ENCODE measurements at places on chromosomes 11 and 22.

DNA sequence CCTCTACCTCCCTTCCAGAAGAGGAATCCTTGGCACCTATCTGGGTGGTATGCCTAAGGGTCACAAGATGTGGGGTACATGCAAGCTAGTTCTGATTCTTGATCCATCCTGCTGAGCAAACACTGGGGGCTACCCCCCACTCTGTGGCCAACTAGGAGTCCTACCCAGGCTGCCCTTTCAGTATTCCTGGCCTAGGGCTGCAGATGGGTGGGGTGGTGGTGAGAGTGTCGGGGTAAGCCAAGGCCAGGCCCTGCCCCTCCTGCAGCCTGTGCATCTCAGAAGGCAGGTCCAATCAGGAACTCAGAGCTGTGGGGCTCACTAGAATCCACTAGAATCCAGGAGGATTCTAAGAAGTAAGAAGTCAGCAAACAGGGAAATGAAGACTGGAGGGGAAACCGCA, 10.9 kb downstream of the SSH3 start:
- peak; percentile 56 for DNase-seq

- peak; percentile 82 for DNase-seq
These were observed 177.6 kb downstream of the IGLL1 start for GRCh38 chr22:23402275-23403151.

DNA sequence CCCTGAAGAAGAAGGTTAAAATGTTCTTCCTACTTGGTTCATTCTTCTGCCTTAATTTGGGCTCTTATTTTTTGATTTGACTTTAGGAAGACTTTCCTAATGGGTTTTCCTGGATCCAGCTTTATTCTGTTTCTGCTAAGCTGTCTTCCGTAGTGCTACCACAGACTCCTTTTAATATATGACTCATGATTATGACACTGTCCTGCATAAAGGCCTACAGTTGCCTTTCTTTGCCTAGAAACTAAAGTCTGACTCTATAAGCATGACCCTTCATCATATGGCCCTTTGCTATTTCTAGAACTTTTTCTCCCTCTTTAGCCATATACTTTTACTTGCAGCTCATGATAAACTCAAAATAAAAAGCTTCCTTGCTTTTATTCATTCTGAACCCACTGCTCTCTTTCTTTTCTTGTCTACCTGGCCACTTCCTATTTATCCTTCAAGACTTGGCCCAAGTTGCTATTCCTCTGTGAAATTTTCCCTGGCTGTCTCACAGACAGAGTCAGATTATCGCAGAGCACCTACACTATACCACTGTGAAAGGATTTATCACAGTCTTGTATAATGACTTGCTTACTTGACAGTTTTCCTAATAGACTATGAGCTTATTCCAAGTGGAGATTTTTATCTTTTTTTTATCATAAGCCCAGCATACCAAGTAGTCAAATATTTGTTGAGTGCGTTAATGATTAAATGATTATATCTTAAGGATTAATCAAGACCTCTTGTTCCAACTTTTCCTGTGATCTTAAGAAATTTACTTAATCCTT, 24.7 kb downstream of the TBCEL start:
- DNase-seq, result no peak

DNA sequence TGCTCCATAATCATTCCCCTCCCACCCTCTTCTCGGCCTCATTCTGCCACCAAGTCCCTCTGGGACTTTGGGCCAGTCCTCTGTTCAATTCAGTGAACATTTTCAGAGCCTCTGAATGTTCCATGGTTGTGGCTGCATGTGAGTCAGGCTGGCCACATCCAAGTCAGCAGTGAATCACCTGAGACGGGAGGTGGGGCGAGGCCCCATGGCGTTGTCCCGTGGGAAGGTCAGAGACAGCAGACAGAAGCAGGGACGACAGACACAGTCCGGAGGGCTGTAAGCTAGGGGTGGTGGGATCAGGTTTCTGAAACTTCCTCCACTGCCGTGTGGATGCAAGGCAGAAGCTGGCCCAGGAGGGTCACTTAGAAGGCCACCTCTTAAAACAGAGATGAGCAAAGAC, 324.8 kb downstream of the MN1 start:
- no peak for DNase-seq

GRCh38 chr11:28259177-28259843, 151.1 kb downstream of the METTL15 start:
- no peak for DNase-seq

GRCh38 chr11:1825785-1826451, 8.9 kb upstream of the SYT8 start:
- DNase-seq, result no peak

GRCh38 chr11:26632691-26633159, 60.7 kb upstream of the MUC15 start:
- no peak for DNase-seq

GRCh38 chr11:2312232-2313042, 10.6 kb downstream of the TSPAN32 start:
- no peak for DNase-seq

- DNase-seq, result peak; percentile 91
These were observed at the start of gene RBFOX2 for GRCh38 chr22:36028646-36029405. RBFOX2 (minus strand) TSS chr22:36028824; CDS start chr22:36028425, 399 bp downstream.

DNA sequence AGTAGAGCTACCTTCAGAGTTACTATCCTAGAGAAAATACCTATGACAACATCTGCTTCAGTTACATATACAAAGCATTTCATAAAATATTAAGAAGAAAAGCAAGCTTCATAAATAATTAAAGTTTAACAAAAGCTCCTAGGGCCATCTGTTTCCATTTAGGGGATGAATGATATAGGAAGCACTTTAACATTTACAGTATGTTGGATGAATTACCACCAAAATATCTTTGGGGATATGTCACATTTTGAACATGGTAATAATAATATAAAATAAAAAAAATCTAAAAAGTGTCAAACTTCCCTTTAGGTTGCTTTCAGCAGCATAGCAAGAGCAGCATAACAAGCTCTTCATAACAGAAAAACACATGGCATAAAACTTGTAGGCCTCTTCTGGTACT, 104.6 kb downstream of the ATG16L2 start:
- no peak for DNase-seq

- DNase-seq, result no peak
These were observed 966.3 kb downstream of the JRKL start for GRCh38 chr11:97356144-97356543.

DNA sequence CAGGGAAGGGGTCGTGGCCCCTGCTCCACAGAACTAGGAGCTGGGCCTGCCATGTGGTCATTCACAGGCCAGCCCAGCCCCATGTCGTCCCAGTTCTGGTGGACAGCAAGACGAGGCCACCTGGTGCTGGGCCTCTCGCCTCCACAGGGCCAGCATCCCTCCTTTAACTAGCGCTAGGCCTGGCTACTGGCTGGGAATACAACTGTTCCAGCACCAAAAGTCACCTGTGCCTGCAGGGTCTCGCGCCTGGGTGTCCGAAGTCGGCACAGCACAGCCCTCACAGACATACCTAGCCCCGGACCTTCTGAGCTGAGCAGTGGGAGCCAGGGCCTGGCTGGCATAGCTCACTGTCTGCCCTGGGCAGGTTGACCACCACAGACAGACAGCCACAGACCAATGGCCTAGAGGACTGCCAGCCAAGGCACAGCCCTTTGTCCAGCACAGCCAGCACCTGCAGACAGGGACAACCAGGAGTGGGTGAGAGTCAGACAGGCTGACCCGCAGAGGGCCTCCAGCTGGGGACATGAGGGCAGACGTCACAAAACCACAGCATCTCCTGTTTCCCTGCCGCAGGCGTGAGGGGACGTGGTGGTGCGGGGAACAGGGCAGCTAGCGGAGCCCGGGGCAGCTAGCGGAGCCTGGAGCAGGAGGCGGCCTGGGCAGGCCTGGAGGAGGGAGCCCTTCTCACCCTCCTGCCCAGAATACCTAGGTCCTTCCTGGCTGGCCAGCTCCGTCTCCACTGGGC, 27.2 kb upstream of the TH start:
- no peak for DNase-seq

GRCh38 chr11:13207665-13208594, 69.7 kb upstream of the BMAL1 start:
- DNase-seq, result peak; percentile 80

GRCh38 chr11:121004206-121004840, 19.6 kb upstream of the TBCEL start:
- no peak for DNase-seq

DNA sequence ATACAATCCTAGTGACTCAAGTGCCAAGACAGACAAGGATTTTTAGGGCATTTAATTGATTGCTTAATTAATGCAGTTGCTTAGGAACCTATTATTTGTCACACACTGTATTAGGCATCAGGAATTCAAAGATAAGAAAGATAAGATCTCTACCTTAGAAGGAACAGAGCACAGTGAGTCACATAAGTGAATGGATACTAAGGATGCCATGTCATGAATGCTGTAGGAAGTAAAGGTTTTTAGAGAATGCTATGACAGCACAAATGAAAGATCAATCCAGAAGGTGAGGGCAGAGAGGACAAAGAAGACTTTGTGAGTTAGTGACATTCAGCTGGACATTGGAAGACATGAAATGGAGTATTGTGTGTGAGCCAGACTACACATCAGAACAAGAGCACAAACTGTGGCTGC, 147.9 kb upstream of the DDI1 start:
- no peak for DNase-seq

GRCh38 chr22:48418831-48419230, 1408.8 kb downstream of the BRD1 start:
- no peak for DNase-seq

DNA sequence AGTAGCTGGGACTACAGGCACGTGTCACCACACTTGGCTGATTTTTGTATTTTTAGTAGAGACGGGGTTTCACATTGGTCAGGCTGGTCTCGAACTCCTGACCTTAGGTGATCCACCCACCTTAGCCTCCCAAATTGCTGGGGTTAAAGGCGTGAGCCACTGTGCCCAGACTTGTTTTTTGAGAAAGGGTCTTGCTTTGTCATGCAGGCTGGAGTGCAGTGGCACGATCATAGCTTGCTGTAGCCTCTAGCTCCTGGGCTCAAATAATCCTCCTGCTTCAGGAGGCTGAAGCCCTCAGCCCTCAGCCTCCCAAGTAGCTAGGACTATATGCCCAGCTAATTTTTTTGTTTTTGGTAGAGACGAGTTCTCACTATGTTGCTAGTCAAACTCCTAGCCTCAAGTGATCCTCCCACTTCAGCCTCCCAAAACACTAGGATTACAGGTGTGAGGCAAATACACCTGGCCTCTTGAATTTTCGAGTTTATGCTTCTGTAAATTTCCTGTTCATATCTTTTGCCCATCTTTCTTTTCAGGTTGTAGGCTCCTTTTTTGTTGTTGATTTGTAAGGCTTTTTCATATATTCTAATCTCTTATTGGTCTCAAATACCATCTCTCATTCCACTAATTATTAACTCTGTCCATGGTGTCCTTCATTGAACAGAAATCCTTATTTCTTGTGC, 3.4 kb upstream of the RBM4B start:
- DNase-seq, result no peak

DNA sequence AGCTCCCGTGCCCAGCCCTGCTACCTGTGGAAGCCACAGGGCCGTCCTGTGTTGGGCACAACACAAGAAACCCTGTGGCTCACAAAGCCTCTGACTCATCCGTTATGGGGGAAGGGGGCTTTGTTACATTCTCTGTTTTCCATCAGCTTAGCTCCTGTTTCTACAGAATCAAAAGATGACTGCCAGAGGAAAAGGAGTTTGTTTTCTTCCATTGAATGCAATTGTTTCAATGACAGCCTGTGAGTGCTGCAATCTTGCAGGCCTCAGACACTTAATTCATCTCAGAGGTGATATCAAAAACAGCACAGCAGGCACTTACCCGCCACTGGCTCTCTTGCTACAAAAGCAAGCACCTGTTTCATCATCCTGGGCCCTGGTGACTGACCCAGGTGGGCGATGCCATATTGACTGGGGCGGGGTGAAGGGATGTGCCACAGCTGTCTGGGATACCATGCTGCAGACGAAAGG, 194.3 kb downstream of the OPCML start:
- DNase-seq, result no peak

GRCh38 chr11:118227865-118228785, 3.3 kb upstream of the JAML start:
- peak; percentile 80 for DNase-seq

DNA sequence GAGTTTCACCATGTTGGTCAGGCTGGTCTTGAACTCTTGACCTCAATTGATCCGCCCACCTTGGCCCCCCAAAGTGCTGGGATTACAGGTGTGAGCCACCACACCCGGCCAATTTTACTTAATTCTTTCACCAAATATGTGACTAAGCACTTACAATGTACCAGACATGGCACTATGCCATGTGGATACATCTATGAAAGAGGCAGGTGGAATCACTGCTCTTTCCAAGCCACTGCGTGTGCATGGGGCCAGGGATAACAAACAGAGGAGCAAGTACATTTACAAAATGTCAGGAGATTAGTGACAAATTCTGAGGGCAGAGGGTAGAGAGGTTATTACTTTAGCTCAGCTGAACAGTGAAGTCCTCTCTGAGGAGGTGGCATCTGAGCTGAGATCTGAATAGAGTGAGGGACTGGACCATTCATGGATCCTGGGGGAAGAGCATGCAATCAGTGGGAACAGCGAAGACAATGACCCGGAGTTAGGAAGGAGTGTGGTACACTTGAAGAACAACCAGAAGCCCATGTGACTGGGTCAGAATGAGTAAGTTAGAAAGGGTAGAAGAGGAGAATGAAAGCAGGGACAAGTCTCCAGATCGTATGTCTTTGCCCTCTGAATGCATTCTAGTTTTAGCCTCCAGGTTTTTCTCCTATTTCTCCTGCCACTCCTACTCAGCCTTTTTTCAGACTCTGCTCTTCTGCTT, 38.3 kb upstream of the GRAMD1B start:
- no peak for DNase-seq

DNA sequence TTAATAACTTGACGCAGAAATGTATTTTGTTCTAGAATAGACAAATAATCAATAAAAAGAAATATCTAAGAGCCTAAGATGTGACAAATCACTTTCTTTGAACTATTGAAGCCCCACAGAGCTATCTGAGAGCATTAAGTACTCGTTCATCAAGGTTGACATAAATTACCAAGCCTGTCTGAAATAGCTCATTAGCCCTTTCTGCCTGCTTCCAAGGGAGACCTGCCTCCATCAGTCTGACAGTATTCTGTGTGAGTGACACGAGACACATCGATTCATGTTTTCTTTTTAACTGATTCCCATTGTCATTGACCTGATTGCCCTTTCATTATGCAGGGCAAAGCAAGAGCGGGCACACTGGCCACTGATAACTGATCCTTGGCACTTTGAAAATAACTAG, 347.5 kb downstream of the KCNA4 start:
- no peak for DNase-seq

DNA sequence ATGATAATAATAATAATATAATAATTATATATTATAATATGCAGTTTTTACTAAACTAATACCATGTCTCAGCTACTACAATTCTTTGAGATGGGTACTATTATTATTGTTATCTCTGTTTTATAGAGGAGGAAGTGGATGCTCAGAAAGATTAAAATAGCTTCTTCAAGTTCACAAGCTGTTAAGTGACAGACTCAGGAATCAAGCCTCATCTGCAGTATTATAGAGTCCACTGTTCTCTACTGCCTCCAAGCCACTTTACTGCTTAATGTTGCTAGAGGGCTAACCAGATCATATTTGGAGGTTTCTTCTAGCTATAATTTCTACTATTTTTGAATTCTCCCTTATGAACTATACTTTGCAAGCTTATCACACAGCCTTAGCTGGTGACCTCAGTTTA, 62.7 kb downstream of the CSTPP1 start:
- no peak for DNase-seq

GRCh38 chr11:19183646-19184045, 18.1 kb downstream of the CSRP3 start:
- DNase-seq, result no peak

- no peak for DNase-seq
These were observed 18.2 kb downstream of the KCNQ1OT1 start for GRCh38 chr11:2681408-2682145.

- DNase-seq, result no peak
These were observed 91.4 kb downstream of the EFCAB6 start for GRCh38 chr22:43720716-43721115.
